NCI-H1930 (cell line): ENCODE measurements at places on chromosomes 12 and 14.

DNA sequence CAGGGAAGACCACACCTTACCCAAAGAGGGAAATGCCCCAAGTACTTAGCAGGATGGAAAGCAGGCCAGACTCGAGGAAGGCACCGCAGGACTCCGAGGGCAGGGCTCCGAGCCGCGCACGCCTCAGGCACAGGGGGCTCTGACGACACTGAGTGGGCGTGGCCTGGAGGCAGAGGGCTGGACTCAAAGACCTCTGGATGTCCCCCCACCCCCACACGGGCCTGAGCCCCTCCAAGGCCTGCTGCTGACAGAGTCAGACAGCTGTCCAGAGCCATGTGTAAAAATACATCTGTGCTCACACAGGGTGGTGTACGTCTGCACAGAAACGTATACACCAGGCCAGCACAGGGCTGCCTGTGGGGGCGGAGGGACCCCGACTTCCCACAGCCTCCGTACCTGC, 1.4 kb downstream of the AKT1 start:
- DNase-seq: no peak

DNA sequence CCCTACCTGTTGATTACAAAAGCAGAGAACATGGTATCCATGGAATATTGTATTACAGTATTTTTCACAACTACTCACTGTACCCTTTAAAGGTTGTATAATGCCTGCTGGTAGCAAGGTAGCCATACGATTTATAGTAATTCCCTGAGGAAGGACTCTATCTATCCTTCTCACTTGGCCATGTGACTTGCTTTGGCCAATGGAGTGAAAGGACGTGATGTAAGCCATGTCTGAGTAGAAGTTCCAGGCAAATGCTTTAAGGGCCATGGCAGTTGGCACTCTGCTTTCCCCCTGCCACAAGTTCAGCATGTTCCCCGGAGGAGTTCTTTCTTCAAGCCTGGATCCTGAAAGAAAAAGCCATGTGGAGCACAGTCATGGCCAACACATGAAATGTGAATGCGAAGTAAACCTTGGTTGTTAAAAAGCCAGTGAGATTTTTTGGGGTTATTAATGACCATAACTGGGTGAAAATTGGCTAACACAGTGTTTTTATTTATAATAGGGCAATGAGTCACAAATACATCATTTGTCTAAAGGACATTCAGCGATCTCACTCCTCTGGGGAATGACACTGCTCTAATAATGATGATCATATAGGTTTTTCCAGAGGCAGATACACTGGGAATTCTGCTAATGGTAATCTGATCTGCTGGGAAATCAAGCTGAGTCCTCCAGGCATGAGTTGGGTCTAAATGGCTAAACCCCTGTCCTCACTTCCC, 67.4 kb upstream of the SLC38A2 start:
- DNase-seq: no peak

DNA sequence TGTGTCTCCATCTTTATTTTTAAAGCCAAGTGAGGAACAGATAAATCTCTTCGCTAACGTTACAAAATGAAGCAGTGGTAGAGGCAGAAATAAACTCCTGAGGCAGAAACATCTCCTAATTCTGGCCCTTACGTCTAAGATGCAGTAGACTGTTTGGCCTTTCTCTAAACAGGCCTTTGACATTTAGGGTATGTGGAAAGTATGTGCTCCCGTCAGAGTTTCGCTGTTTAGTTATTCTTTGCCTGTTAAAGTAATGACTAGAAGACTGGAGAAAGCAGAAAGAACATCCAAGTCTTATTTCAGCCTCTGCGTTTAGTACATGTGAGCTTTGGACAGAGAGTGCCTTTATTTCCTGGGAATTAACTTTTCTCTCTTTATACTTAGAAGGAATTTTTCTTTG, 216.6 kb downstream of the RAD51B start:
- no peak for DNase-seq

GRCh38 chr14:65349100-65349499, 63.4 kb upstream of the FUT8 start:
- DNase-seq: no peak

DNA sequence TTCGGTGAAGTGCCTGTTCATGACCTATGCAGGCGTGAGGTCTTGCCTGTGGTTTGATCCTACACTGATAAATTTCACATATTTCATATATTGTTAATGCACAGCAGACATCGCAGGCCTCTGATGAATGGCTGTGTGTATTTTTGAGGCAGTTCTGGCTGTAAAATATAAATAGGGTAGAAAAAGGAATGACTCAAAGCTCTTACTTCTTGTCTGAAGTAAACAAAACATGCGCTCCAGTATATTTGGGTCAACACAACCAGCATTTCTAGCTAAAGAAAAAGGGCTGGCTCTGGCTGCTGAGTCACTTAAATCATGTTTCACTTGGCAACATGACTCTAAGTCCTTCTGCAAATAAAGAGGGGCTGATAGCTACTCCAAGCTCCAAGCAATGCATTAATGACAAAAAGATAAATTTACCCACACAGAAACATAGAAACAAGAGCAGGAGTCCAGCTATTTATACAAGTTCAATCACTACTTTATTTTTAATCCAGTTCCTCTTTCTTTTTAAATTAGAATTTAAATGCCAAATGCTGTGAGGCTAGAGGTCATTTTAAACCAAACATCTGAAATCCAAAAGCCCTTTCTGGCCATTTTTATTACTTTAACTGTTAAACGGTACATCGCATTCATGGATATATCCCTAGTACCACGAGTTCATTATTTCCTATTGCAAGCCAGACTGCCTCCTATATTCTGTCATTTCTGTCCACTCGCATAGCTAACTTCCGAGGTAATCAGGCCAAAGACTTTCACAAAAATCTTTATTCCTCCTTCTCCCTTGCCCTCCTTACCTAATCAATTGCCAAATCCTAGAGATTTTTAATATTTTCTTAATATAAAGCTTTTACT, 54.3 kb upstream of the TMCC3 start:
- peak; percentile 17 for DNase-seq

- DNase-seq: no peak
Measured at GRCh38 chr14:80116157-80116556, 95.1 kb downstream of the DIO2 start.

- DNase-seq: no peak
Measured at GRCh38 chr14:76669770-76670169, 91.5 kb upstream of the VASH1 start.

GRCh38 chr12:102509123-102509626, 28.8 kb upstream of the IGF1 start:
- no peak for DNase-seq

DNA sequence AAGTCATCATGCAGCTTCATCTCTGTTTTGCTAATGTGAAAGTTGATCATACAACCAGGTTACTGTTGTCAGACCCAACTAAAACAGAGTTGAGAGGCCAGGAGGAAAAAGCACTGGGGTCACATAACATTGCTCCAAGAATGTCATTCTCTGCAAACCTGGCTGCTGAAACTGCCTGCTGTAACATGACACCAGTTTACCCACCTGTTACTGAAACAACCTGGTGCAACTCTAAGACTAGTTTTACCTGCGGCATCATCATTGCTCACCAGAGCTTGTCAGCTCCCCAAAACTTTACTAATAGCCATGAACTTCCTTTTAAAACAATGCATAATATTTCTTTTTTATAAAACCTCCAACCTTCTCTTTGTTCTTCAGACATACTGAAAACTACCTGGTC, 30.7 kb upstream of the DEGS2 start:
- DNase-seq: no peak
